ENCODE measurements at places on chromosomes 13 and 19.
A peak's percentile ranks its signal among the peaks of the same experiment; 100 is the strongest.

- DNase-seq = no peak
Measured at GRCh38 chr19:5542665-5543064, 25.1 kb downstream of the TINCR start.

DNA sequence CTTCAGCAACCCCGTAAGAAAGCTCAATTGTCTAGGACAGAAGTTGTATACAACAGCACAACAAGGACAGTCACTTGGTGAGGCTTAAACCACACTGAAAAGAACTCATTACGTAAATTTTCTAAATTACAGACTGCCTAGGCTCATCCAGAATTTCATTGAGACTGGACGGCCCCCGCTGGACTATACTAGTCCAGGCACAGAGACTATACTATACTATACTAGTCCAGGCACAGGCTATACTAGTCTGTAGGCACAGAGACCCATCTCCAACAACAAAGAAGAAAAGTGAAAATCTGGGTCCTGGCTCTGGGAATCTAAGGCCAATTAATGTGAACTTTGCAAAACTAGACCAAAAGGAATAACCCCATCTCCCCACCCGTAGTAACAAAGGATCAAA, 700 bp downstream of the ZNF816 start:
- no peak for DNase-seq

GRCh38 chr19:5466072-5466471, 10.9 kb downstream of the ZNRF4 start:
- no peak for DNase-seq

DNA sequence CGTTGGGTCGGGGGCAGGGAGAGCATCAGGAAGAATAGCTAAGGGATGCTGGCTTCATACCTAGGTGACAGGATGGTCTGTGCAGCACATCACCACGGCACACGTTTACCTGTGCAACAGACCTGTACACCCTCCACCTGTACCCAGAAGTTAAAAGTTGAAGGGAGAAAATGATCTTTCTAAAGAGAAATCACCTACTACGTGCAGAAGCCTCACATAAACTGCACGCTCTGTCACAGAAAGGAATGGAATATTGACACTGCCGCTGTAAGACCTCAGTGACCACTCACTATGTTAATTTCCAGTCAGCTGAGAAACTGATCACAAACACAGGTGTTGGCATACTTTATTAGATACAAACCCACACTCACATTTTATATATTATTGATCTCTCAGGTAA, 26.8 kb downstream of the LAMP1 start:
- no peak for DNase-seq

- no peak for DNase-seq
Measured at GRCh38 chr19:33047422-33047821, 17.3 kb downstream of the RHPN2 start.

GRCh38 chr19:49677231-49677900, at the start of gene PRMT1:
PRMT1 (plus strand) TSS chr19:49677271; CDS start chr19:49677281, 10 bp downstream.
- DNase-seq = peak; percentile 37
